ENCODE measurements at places on chromosomes 13 and 19.
A peak's percentile ranks its signal among the peaks of the same experiment; 100 is the strongest.

DNA sequence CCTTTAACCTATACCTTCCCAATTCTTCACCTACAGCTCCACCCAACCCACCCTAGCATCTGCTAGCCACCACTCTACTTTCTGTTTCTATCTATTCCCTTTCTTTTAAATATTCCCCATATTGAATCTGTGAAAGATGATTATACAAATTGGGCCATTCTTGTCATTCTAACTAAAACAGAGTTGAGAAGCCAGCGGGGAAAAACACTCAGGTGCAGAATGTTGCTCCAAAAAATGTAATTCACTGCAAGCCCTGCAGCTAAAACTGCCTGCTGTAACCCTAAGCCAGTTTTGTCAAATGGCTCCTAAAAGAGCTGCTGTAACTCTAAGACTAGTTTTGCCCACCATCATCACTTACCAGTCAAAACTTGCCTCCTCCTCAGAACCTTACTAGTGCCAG is 1468.6 kb upstream of the MIR17HG start:
- DNase-seq, result no peak

DNA sequence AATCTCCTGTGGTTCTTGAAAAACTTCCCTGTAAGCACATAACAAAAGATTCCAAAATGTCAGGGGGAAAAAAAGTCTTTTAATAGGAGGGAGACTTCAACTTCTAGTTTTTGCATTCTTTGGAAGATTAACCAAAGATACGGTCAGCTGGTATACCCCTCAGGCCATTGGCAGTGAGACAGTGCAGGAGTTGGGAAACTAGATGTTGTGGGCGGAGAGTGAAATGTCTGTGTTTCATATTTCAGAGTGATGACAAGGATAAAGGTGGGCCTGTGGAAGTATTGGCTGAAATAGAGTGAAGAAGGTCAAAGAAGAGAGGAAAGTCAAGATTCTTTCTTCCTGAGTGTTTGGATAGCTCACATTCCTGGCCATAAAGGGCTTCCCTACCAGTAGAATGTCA is 40.8 kb downstream of the CYP2B6 start:
- DNase-seq, result no peak

DNA sequence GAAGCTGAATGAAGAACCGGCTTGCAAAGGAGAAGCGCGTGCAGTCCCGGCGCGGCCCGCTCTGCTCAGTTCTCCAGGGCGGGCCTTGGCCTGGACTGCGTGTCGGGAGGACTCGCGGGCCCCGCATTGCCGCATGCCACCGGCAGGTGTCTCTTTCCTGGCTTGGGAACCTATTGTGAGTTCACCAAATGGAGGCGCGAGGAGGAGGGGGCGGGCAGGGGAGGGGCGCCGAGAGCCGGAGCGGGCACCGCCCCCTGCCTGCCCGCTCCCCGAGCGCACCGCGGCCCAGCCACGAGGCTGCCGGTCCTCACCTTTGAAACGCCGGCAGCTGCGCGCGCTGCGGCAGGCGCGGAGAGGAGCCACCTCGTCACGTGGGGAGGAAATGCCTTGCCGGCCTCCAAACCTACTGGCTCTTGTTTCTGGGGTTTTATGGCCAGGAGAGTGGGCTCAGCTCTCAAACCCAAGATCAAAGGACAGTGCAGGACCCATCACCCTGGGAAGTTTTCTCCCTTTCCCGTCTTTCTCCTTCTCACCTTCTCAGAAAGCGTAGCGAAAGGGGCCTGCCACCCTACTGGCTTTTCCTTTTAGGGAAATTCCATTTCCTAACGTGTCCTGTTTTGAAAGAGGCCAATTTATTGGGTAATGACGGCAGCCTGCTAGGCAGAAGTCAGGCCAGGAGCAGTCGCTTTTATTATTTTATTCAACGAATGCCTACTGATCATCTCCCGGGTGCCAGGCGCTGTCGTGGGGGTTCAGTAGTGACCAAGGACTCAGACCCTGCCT is 13.8 kb upstream of the UBE2L5 start:
- peak; percentile 69 for DNase-seq

DNA sequence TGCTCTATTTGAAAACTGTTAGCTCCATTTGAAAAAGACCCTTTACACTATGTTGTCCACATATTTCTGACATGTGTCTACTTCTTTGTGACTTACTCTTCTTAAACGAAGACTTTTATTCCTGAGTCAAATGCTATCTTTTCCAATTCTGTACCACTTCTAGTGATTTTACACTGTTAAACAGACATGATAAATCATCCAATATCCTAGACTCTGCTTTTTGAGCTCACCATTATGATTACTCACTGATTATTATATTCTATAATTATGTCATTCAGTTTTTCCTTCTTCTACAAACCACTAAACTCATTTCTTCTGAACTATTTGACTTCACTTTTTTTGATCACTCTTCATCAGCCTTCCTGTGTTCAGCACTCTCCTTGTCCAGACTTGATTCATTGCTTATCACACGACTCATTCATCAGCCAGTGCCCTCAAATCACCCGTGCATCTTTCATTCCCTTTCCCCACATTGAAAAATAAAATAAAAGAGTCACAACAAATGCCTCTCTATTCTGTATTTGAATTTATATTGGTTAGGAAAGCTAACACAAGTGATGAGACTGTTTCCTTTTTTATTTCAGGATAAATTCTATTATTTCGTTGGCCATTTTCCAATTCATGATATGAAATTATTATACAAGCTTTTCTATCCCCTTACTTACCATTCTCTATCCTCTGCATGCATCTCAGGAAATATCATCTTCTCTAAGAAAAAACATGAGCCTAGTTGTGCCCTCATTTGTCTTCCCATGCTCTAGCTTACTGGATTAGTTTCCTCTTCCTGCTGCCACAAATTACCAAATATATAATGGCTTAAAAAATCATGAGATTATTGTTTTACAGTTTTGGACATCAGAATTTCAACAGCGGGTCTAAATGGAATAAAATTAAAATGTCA is 1482.1 kb upstream of the MIR17HG start:
- DNase-seq, result no peak

DNA sequence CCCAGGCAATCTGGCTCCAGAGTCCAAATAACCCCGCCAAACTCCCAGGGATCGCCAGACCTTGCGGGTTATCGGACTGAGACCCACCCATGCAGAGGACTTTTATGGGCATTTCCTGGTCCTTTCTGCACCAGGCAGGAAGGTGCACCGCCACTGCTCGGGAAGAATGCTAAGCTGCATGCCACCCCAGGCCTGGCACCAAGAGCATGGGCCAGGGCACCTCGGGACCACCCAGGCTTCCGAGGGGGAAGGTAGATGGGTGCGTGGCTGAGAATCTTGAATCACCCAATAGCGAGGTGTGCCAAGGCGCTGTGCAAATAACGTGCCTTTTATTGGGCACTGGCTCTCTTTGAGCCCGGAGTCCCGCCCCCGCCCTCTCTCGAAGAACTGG is 422 bp upstream of the ZNF575 start:
- no peak for DNase-seq

GRCh38 chr13:49620170-49620621 is 8.1 kb upstream of the ARL11 start:
- DNase-seq, result no peak

- DNase-seq, result no peak
These were observed 884 bp upstream of the CBY2 start for GRCh38 chr13:45700971-45701900.

- no peak for DNase-seq
These were observed 131.0 kb upstream of the RFC3 start for GRCh38 chr13:33686772-33687480.

- no peak for DNase-seq
These were observed 10.9 kb upstream of the CBY2 start for GRCh38 chr13:45691251-45691650.

DNA sequence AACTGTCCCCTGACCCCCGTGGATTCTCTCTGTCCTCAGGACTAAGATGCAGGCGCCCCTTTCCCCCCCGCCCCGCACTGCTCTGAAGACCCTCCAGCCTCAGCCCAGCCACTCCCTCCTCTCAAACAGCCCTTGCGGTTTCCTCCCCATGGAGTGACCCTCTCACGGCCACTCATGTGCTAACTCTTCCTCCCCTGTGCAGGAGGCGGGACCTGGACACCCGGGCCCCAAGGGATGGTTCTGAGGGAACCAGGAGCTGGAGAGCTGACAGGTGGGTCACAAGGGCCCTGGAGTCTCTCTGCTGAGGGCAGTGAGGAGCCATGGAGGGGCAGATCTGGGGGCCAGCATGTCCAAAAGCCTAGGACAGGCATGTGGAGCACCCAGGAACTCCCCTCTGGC is 1.9 kb downstream of the ISOC2 start:
- DNase-seq, result no peak

- no peak for DNase-seq
These were observed 7.0 kb downstream of the AP2A1 start for GRCh38 chr19:49773663-49774350.

GRCh38 chr13:34698945-34699344 is 243.1 kb upstream of the NBEA start:
- no peak for DNase-seq

GRCh38 chr19:43474986-43475705 is 9.7 kb upstream of the LYPD3 start:
- DNase-seq, result peak; percentile 92

GRCh38 chr19:56474308-56474707 is 2.8 kb downstream of the ZNF667 start:
- DNase-seq, result no peak

- DNase-seq, result no peak
These were observed 39.7 kb downstream of the CARS2 start for GRCh38 chr13:110666255-110666533.

DNA sequence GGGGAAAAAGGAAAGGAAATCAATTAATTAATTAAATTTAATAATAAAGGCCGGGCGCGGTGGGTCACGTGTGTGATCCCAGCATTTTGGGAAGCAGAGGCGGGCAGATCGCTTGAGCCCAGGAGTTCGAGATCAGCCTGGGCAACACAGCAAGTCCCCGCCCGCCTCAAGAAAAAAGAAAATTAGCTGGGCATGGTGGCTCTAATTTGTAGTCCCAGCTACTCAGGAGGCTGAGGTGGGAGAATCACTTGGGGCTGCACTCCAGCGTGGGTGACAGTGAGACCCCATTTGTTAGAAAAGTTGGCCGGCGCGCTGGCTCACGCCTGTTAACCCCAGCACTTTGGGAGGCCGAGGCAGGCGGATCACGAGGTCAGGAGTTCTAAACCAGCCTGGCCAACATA is 733 bp upstream of the CD320 start:
- DNase-seq, result no peak

- DNase-seq, result no peak
These were observed 46.0 kb downstream of the SAE1 start for GRCh38 chr19:47176627-47177090.

DNA sequence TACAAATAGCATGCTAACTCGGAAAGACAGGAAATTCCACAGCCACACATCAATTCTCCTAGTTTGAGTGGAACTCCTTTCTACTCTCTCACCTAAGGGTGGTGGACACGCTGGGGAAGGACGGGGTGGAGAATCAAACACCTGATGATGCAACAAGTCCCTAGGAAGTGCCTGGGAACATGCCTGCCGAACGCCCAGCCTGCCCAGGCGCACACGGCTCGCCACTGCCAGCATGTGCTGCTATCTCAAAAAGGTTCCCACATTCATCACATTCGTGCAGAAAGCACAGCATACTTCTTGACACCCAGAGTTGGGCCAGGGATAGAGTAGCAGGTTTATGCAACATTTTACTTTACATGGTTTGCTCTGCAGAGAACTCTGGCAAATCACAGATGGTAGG is 164.6 kb downstream of the ABCC4 start:
- no peak for DNase-seq

GRCh38 chr19:23343434-23344010 is 51.7 kb downstream of the ZNF91 start:
- DNase-seq, result no peak

- DNase-seq, result no peak
These were observed 13.6 kb downstream of the CCDC122 start for GRCh38 chr13:43865892-43866291.

- no peak for DNase-seq
These were observed 99.4 kb upstream of the FNDC3A start for GRCh38 chr13:48876289-48876688.

GRCh38 chr19:11102944-11103343 is 13.7 kb downstream of the LDLR start:
- no peak for DNase-seq

DNA sequence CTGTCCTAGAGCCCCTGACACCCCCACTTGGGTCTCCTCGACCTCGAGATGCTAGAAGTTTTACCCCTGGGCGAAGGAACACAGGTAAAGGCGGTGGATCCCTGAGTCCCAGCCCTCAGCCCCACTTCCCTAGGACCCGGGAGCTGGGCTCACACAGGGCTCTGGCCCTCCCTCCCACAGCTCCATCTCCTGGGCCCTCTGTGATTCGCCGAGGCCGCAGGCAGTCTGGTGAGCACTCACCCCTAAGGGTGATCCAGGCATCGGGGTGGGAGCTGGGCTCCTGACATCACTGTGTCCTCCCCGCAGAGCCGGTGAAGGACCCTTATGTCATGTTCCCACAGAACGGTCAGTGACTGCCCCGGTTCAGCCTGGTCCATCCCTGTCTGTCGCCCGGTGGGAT is 8.3 kb downstream of the PLEKHG2 start:
- DNase-seq, result no peak

DNA sequence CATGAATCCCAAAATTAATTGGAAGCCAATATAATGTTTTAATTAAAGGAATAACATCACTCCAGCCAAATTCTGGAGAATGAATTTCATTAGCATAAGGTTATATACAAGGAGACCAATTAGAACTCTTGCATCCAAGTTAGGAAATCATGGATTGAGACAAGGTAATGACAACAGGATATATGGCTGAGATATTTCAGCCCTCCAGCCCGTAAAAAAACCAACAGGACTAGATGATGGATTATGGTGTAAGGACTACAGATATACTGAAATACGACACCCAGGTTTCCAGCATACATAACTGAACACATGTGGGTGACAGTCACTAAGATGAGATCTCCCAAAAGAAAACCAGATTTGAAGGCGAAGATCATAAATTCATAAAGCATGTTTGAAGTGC is 56.5 kb downstream of the TSC22D1 start:
- no peak for DNase-seq

DNA sequence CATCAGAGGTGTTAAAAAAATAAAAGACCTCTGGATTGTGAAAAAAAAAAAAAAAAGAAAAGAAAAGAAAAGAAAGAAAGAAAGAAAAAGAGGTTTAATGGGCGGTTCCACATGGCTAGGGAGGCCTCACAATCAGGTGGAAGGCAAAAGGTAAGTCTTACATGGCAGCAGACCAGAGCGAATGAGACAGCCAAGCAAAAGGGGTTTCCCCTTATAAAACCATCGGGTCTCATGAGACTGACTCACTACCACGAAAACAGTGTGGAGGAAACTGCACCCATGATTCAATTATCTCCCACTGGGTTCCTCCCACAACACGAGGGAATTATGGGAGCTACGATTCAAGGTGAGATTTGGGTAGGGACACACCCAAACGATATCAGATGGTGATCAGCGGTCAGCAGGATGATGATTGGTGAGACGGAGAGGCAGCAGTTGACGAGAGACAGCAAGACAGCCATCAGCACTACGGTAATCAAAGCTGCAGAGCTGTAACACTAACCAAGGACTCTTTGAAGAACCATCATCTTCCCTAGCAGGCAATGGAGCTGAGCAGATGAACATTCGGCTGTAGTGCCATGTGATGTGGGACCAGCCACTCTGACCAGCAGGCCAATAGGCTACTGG is 3.9 kb upstream of the CD209 start:
- DNase-seq, result no peak

Data from stimulated activated CD8-positive, alpha-beta memory T cell treated with anti-CD3 and anti-CD28 coated beads, Interleukin-4, amount 100 ng/mL, for 1 hour (primary cell).